ENCODE measurements at places on chromosomes 3 and 15.
A peak's percentile ranks its signal among the peaks of the same experiment; 100 is the strongest.

DNA sequence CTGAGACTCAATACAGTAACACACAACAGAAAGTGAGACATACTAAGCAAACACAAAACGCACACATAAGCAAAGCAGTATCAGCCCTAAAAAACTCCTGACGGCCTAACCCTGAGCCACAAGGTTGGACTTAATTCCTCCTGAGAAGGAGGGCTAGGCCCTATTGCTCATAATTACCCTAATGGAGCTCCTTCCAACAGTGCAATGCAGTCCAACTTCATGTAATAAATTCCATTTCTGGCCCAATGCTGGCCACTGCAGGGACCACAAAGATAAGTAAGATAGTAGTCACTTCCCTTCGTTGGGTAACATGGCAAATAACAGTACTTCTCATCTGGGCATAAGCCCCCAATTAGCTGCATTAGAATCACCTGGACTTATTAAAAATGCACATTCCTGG is 4.2 kb downstream of the VPS39 start:
- peak; percentile 67 for DNase-seq

GRCh38 chr3:186772701-186773417 is 10.5 kb upstream of the EIF4A2 start:
- DNase-seq = no peak

DNA sequence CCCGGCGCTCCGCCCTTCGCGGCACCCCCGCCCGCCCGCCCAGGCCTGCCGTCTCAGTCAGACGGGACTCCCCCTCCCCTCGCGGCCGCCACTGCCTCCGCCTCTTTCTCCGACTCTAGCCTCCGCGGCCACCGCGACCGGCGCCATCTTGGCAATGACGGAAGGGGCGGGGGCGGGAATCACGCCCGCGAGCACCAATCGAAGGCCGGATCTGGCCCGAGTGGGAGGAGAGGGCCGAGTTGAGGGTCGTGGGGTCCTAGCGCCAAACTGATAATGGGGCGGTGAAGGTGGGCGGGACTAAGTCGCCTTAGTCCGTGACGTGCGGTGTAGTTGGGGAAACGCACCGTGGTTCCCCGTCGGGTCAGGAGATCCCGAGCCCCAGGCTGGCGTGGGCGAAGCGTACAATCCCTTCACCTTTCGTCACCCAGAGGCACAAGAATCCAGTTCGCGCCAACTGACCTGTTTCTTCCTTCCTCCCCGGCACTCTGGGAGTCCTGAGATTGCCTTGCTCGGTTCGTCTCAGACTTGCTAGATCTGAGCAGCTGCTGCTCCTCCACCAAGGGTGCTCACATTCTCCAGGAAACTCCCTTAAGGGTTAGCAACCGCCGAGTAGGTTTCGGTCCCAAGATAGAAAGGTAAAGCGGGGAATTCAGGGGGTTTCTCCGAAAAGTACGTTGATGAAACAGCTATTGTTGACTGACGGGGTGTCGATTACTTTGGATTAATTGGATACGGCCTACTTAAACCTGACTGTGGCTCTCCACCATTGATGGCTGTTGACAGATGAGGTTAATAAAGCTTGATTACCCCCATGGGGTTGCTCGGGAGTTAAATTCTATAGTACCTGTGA is at the start of gene DENND4A:
Gene DENND4A (minus strand): TSS at position 156 of the 850 bp plus-strand sequence. CDS start 35,843 bp downstream, outside the sequence.
- DNase-seq = peak; percentile 98

GRCh38 chr3:111906656-111907055 is 47.6 kb downstream of the PHLDB2 start:
- DNase-seq = no peak

DNA sequence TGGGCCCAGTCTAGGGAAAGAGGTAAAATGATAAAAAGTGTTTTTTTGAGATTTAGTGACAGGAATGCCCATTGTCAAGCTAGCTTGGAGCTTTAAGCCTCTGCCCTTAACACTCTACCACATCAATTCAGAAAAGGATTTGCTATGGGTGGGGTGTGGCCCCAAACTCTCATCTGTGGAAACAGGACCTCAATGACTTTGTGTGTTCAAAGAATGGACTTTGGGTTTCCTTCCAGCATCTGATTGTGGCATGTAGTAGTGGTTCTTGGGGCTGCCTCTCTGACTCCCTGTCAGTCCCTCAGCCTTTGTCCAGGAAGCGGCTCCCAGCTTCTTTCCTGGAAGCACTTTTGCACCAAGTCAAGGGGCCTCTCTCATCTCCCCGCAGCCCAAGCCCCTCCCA is 56.1 kb downstream of the CCNL1 start:
- no peak for DNase-seq

DNA sequence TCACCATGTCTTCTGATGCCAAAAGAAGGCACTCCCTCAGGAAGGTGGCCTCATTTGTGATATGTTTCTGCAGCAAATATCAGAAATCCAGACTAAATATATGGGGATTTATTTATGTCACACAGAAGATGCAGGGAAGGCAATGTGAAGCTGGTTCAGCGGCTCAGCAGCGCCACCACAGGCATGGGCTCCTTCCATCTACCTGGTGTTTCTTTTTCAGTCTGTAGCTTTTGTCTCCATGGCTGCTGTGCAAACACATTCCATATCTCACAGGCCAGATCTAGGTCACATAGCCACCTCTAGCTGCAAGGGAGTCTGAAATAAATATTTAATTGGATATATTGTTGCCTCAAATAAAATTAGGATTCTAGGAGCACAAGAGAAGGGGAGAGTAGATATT is 502.1 kb upstream of the IL12A start:
- peak; percentile 6 for DNase-seq

DNA sequence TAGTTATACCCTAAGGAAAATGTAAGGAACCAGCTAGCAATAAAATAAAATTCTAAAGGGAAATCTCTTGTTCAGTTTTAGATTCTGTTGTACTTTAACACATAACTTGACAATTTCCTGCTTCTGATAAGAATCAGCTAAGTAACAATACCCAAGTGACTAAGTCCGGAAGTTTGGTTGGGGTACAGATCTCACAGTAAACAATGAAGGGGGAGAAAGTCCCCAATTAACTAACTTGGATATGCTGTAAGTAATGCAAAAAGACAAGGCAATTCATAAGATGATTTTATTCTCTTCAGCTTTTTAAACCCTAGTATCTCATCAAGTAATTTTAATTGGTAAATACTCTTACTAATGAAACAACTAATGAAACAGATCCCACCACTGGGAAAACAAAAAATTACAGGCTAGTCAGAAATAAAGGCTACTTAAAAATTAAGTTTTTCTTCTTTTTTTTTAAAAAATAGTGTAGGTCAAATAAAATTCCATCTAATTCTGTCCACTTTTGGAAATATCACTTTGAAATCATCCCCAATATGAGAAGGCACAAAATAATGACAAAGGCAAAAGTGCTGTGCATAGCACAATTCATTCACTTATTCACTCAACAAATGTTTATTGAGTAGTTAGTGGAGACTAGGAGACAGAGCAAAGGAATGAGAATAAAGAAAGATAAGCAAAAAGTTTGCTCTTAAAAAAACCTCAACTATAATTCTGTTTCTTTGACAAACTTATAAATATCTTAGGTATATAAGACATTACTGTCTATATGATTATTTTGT is 37.8 kb upstream of the IL20RB start:
- DNase-seq = no peak

DNA sequence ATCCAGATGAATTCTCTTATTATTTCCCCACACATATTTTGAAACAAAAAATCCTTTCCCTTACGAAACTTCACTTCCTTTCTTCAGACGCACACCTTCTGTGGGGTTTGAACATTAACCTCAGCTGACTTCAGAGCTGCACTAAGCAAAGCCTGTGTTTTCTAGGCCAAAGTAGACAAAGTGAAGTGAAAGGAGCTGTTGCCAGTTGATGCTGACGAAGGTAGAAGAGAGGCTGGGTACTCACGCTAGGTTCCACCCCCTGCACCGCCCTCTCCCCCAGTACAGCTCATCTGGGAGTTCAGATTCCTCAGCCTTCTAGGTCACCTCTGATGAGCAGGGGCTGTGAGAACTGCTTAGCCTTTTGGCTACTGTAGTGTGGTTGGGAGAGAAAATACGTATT is 24.1 kb downstream of the DUT start:
- peak; percentile 95 for DNase-seq

- DNase-seq = no peak
Measured at GRCh38 chr3:94887065-94887464, 824.2 kb downstream of the NSUN3 start.

- peak; percentile 61 for DNase-seq
Measured at GRCh38 chr3:126711121-126711760, 7.2 kb downstream of the CHCHD6 start.

- peak; percentile 43 for DNase-seq
Measured at GRCh38 chr3:55252921-55253320, 234.2 kb downstream of the WNT5A start.

- no peak for DNase-seq
Measured at GRCh38 chr3:46664188-46664970, 29.1 kb downstream of the ALS2CL start.

- no peak for DNase-seq
Measured at GRCh38 chr3:171684221-171684620, 126.1 kb downstream of the PLD1 start.

- DNase-seq = no peak
Measured at GRCh38 chr3:45145223-45145622, 955 bp downstream of the CDCP1 start.

DNA sequence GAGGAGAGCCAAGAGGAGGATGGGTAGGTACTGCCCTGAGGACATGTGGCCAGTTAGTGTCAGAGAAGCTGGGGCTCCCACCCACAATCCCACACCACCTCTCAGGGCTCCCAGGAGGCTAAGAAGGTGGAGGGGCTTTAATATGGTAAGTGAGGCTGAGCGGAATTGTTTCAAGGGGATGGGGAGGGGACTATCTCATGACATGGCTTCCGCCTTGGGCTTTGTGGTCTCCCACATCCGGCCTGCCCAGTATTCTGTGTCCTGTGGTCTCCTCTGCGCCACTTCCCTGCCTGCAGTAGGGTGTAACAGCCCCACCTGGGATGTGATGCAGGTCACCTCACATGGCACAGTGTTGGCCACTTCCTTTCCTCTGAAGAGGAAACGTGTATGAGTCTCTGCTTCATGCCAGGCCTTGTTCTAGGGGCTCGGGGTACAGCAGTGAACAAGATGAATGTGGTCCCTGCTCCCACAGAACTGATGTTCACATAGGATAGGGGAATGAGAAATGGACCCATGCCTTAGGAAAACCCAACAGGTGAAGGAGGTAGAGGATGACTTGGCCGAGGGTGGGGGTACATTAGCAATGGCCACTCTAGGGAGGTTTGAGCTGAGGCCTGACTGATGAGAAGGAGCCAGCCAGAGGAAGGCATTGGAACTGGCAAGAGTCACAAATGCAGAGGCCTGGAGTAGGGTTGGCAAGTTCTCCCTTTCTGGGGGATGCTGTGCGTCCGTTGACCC is 3.2 kb downstream of the NEIL1 start:
- DNase-seq = no peak

- DNase-seq = no peak
Measured at GRCh38 chr3:183285318-183285717, 32.3 kb downstream of the B3GNT5 start.

DNA sequence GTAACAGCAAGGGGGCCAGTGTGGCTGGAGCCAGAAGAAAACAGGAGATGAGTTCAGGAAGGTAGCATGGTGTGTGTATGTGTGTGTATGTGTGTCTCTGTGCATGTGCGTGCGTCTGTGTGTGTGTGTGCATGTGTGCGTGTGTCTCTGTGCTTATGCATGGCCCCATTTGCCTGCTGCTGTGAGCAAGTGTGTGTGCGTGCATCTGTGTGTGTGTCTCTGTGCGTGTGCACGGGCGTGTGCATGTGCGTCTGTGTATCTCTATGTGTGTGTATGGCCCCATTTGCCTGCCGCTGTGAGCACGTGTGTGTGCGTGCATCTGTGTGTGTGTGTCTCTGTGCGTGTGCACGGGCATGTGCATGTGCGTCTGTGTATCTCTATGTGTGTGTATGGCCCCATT is 7.1 kb upstream of the EEFSEC start:
- no peak for DNase-seq

GRCh38 chr3:50168388-50168787 is 13.3 kb downstream of the SEMA3F start:
- DNase-seq = no peak

DNA sequence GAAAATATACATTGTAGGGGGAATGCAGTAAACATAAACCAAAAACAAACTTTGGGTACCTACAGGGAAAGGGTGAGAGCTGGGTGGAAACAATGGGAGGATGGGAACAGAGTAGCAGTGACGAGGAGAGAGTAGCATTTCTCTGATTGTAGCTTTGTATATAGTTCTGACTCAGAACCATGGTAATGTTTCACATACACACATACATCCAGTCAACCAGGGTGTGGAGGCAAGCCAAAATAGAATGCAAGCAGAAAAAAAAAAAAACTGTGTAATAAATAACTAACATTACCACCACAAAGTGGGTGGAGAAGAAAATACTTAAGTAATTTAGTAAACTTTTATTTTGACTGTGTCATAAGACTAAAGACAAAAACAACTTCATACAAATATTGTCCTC is 27.2 kb downstream of the BCL2A1 start:
- peak; percentile 74 for DNase-seq

DNA sequence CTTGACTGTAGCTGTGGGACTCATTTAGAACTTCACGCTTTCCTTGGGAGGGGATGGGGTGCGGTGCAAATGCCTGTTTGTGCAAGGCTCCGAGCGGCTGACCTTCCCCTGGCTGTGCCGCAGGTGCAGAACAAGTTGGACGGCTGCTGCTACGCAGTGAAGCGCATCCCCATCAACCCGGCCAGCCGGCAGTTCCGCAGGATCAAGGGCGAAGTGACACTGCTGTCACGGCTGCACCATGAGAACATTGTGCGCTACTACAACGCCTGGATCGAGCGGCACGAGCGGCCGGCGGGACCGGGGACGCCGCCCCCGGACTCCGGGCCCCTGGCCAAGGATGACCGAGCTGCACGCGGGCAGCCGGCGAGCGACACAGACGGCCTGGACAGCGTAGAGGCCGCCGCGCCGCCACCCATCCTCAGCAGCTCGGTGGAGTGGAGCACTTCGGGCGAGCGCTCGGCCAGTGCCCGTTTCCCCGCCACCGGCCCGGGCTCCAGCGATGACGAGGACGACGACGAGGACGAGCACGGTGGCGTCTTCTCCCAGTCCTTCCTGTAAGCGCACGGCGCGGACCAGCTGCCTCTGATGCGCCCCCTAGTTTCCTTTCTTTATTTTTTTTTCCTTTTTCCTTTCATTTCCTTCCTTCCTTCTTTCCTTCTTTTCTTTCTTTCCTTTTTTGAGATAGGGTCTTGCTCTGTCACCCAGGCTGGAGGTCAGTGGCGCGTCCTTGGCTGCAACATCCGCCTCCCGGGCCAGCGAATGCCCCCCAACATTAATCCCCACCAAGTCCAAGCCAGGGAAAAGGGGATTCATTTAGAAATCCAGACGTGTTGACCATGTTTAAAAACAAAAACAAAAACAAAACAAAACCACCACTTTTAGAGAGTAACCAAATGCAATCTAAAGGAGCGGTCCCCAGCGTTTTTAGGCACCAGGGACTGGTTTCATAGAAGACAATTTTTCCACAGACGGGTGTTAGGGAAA is 42.7 kb downstream of the EIF2AK4 start:
- peak; percentile 60 for DNase-seq

DNA sequence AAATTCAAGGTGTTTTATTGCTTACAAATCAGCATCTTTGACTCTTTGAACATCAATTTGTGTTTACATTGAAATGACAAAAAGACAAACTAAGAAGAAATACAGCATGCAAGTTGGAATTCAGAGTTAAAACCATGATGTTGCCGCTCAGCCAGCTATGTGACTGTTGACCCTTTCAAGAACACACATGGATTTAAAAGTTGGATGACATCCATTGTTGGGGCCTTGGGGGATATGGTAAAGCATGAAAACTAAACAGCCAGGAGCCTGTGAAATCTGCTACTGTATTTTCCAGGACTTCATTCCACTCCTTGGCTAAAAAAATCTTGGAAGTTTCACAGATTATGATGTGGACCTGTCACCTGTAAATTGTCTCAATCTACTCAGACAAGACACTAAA is 4.6 kb downstream of the P2RY1 start:
- no peak for DNase-seq

Measured in fibroblast of mammary gland (primary cell).